ENCODE measurements at places on chromosomes 3 and 15.

DNA sequence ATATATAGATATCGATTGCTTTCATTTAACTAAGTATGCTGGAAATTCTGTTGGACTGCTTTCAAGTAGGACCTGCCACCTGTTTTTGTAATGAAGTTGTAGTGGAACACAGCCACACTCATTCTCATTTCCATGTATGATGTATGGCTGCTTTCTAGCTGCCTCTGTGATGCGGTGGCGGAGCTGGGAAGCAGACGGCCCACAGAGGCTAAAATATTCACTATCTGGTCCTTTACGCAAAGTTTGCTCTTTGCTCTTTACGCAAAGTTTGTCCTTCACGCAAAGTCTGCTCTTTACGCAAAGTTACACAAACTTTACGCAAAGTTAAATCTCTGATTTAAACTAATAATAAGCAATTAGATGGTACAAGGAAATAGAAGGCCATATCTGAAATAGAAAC lies 91.5 kb downstream of the DLG1 start:
- DNase-seq, result no peak

DNA sequence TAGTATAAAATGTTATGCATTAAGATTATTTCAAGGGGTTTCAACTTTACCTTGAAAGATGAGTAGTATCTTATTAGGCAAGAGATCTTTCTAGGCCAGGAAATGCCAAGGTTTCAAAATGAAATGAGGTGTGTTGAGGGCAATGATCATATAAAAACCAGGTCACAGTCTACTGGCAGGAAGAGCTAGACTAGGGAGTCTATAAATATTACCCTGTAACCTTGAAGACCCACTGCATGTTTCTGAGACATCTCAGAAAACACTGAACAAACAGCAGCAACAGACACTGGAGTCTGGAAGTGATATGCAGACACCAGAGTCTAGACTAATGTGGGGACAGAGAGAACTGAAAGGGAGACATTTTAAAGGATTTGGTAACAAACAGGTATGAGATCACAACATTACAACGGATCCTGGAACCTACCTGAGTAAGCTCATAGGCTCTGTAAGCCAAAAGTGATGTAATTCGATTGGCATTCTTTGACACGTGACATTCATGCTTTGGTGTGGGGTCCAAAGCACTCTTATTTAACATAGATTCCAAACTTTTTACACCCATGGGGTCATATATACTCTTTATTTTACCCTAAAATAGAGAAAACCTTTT lies 15.0 kb downstream of the TASOR start:
- DNase-seq, result no peak

GRCh38 chr3:196803891-196804468 lies 63.7 kb upstream of the SENP5 start:
- no peak for DNase-seq

- no peak for DNase-seq
Measured at GRCh38 chr3:47482366-47482765, 6.6 kb upstream of the SCAP start.

GRCh38 chr3:56702490-56703315 lies 19.6 kb upstream of the TASOR start:
- DNase-seq, result no peak

DNA sequence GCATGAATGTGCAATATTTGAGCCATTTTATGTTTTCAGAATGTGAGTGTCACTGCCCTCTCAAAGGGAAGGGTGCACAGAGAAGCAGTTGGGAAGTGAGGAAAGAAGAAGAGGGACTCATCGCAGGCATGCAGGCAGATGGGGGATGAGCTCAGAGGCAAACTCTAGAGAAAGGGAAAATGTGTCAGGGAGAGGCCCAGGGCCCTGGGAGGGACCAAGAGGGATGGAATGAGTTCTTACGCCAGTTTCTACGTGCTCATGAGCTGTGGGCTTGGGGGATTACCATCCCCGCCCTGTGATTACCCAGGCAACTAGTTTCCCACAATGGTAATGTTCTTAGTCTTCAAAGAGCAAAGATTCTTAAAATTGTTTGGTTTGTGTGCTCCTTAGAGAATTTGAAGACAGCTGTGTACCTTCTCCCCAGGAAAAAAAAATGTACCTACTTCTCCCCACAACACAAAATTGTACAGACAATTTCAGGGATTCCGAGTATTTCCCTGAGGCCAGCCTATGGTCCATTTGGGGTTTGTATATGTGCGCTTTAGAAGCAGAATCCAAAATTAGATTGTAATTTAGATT lies 17.8 kb downstream of the GCSAM start:
- no peak for DNase-seq

DNA sequence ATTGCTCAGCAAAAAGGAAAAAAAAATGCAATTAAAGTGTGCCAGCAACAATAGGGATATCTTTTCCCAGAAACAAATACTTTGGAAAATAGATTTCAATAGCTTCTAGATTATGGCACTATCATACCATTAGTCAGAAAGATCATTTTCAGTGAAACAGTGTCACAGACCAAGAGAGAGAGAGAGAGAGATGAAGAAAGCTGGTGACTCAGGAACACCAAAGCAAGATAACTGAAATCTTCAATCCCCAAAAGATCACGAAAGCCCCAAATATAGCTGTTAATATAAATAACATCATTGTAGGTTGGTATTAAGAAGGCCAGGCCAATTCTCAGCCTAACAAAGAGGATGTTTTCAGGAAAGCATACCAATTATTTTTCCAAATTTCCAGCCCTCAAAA lies 57.4 kb downstream of the ZIC4 start:
- DNase-seq, result no peak

- no peak for DNase-seq
Measured at GRCh38 chr15:64858021-64858575, 16.4 kb downstream of the PLEKHO2 start.

- DNase-seq, result no peak
Measured at GRCh38 chr3:72041076-72041475, 256.1 kb upstream of the PROK2 start.

GRCh38 chr3:181952929-181953328 lies 241.2 kb downstream of the SOX2 start:
- no peak for DNase-seq

DNA sequence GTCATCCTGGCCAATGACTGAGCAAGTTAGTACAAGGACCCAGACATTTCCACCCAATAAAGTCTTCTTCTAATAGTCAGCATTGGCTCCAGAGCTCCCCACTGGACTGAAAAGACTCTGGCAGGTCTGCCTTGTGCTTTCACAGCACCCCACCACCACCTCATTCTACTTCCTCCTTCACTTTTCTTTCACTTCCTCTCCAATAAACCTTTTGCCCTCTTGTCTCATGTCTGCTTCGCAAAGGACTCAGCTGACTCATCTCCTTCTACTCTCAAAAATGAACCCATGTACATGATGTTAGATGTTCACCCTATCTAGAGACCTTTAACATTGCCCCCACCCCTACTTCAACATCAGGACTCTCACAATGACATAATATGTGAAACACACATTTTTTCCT lies 181.0 kb upstream of the PPP2R3A start:
- DNase-seq, result no peak

DNA sequence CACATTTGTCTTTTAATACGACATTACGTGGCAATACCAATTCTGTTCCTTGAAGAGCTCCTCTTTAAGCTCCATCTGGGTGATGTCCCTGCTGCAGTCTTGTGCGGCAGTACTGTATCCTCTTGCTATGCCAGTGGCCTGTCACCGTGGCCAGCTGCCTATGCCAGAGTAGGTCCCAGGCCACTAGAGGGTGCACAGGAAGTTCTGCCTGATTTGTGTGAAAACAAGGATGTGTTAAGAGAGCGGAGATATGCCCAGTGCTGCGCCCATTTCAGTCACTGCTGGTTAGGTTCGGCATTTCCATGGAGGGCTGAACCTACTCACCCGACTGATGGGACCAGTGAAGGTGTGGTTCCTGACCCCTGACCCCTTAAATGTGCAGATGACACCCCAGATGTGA lies 25.2 kb downstream of the NIPA1 start:
- no peak for DNase-seq

DNA sequence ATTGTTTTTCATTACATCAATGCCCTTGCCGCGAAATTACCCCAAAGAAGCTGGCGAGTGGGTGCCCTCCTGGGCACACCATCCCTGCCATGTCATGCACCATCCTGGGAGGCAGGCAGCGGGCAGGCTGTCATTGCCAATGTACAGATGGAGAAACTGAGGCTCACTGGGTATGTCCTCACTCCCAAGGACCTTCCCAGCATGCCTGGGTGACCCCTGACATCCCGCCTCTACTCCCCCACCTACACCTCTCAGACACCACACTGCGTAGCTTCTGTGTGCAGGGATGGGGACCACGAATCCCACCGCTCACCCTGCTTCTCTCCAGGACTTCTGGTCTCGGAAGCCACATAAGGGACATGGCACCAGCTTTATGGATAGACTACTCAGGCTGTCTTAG lies 41.0 kb upstream of the SLC41A3 start:
- DNase-seq, result no peak

DNA sequence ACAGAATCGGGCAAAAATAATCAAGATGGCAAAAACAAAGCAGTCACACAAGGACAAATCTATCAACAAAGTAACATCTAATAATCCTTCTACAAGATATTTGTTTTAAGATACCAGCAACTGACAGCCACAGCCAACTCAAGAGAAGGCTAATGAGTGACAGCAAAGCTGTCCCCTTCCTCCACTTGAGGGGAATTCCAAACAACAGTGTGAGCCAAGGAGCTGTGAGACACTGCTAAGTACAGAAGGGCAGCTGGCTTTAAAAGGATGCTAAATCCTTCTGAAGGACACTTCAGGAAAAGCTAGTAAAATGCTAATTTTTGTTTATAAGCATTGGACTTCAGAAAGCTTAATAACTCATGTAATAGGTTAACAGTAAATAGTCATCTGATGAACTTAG lies 120.3 kb upstream of the GOLGA8J start:
- no peak for DNase-seq
